Stimulated activated CD8-positive, alpha-beta memory T cell treated with anti-CD3 and anti-CD28 coated beads, Interleukin-7, amount 100 ng/mL, for 24 hours (primary cell): ENCODE measurements at places on chromosomes 5 and 9.
A peak's percentile ranks its signal among the peaks of the same experiment; 100 is the strongest.

DNA sequence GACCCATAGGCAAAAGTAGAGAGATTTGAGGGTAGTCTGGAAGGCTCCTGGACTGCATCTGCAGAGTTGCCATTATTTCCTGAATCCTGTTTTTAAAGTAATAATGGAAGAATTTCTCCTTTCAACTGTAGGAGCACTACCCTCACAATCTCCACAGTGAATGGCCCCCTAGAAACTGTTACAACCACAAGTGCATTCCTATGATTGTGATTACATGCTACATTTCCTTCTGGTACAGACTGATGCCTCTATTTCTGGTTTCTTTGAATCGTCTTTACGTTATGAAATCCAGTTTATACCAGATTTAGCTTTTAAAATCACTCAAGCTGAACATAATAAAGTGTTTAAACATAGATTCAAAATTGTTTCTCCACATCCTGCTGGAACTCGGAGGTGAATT lies 49.4 kb downstream of the FRMPD1 start:
- no peak for DNase-seq

DNA sequence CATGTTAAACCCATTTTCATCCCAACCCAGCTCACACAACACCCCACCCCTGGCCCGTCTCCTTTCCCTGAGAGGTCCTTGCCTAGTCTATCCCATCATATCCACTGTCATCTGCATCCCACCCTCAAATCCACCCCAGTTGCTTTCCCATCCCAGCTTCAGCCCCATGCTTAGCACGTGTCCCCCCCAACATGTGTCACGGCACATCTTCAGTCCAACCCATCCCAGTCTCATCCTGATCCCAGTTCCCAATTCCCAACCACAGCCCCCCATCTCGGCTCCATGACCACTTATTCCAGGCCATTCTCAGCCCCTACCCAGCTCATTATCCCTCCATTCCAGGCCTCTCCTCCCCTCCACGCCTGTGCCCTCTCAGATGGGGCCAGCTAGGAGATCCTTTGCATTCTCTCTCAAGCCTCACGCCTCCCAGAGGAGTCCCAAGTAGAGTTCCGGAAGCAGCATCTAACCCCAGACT lies 605 bp upstream of the DBN1 start:
- DNase-seq, result no peak

- no peak for DNase-seq
Measured at GRCh38 chr5:15601274-15601673, 101.3 kb downstream of the FBXL7 start.

DNA sequence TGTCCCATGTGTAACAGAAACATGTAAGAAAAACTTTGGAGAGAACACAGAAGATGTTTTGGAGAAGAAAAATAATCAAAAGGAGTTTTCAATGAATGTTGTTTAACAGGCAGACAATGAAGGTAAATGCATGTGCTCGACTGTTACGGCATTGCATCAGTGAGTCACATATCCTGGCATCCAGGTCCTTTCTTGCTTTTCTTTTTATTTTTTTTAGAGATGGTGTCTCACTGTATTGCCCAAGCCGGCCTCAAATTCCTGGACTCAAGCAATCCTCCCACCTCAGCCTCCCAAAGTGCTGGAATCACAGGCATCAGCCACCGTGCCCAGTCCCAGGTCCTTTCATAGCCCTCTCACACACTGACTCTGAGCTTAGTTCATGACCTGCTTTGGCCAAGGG lies 181.8 kb downstream of the DTWD2 start:
- no peak for DNase-seq

GRCh38 chr9:113364951-113365350 lies 11.8 kb downstream of the HDHD3 start:
- no peak for DNase-seq

DNA sequence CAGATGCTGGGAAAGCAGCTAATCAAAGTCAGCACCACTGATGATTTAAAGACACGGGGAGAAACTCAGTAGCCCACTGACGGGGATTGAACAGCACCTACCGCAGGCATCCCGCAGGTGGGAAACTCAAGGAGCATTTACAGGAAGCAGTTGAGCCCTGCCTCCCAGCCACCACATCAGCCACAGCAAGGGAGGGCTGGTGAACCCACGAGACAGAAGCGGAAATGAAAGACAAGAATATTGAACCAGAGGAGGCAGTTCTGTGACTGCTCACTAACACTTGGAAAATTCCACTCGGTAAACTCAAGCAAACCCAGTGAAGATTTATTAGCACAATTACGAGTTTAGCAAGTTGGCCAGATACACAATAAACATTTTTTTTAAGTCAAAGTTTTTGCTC lies 10.6 kb upstream of the FAM163B start:
- peak; percentile 8 for DNase-seq
